Endodermal cell (in vitro differentiated cells): ENCODE measurements at places on chromosomes 2 and 18. TPM values are rescaled to one million over a fixed set of nuclear protein-coding genes. Genes with fewer than 3 reads are reported as not detected.
A peak's percentile ranks its signal among the peaks of the same experiment; 100 is the strongest.

LDAH gene
- 30.5 to 48.8 TPM (median 42.2 TPM) in 3 replicates for total RNA-seq

MYL1 gene
- not detected in 3 replicates for total RNA-seq

SLC9A4 gene
- total RNA-seq = 0.05 and 0.07 TPM in 2 replicates

DNA sequence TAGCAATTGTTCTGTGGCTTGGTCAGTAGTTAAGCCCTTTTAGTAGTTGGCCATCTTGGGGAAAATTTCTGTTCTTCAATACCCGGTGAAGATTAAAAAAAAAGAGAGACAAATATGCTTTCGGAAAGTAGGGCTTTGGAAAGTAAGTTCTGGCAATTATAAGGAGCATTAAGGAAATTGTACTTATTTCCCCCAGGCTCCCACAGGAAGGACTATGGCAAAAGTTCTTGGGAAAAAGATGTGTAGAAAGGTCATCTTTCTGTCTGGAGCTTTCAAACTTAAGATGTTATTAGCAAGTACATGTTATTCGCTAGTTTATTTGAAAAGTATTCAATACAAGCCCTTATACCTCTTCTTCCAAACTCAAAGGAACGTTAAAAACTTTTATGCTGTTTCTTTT, 144.5 kb downstream of the MTX2 start:
- DNase-seq = no peak

GRCh38 chr18:24027156-24027827, 12.7 kb downstream of the TTC39C start:
- no peak for DNase-seq

- DNase-seq = no peak
These were observed 1159.4 kb downstream of the DSC3 start for GRCh38 chr18:29883114-29883513.

DNA sequence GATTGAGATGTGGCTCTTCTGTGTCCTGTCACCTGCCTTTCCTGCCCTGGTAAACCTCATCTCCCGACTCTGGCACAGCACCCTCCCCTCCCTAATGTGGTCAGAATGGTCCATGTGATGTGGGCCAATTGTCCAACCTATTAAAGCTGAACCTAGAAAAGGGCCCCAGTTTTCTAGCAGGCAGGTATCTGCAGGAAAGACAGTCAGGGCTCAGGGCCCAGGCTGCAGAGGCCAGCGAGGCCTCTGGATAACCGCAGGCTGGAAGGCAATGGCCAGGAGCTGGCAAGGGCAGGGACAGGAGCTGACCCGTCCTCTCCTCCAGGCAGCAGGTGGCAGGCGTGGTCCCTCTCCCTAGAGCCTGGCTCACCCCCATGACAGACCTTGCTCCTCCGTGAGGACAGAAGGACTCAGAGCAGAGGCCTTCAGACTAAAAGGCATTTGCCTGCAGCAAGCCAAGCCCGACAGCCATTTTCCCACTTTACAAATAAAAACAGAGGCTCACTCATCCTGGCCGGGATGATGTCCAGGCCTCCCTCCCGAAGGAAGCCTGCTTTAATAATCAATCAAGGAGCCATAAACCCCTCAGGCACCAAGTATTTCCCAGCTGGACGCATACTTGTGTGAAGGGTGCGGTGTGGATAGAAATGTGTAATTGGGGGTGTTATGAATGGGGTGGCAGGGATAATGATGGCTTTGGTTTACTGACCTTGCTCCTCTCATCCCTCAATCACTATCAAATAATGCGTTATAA, 107.1 kb downstream of the TWIST2 start:
- no peak for DNase-seq

GRCh38 chr2:112161431-112162145, 23.4 kb downstream of the FBLN7 start:
- peak; percentile 29 for DNase-seq

GRCh38 chr2:110107092-110108079, 8.2 kb downstream of the MALL start:
- DNase-seq = peak; percentile 26
